NCI-H1105 (cell line): ENCODE measurements at places on chromosomes 16 and 17.

- no peak for DNase-seq
These were observed 4.5 kb downstream of the TNFSF12 start for GRCh38 chr17:7553356-7553755.

DNA sequence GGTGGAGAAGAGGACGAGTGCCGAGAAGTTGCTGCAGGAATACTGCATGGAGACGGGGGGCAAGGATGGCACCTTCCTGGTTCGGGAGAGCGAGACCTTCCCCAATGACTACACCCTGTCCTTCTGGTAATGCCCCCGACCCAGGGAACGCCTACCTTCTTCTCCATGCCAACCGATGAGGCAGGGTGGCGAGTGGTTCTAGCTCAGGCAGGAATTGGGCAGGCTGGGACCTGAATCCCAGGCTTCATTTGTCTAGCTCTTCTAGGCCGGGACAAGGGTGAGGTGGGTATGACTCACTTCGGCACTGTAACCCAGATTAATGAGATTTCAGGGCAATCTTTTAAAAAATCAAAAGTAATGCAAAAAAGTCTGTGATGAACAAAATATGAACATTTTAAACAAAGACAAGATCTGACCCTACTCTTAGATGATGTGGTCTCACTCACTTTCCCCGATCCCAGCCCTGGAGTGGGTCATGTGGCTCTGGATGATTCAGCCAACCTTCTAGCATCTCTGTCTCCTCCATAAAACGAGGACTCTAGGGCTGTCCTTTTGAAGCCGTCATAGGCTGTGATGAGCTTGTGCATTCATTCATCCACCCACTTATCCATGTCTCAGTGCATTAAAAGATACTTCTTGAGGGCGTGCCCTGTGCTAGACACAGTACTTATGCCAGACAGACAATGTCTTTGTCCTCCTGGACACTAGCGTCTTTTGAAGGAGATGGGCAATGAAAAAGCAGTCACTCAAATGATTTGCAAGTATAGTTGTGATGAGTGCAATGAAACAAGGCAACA lies 102.6 kb downstream of the SDR42E1 start:
- no peak for DNase-seq

GRCh38 chr16:16059895-16060590 lies 110.6 kb downstream of the ABCC1 start:
- no peak for DNase-seq

DNA sequence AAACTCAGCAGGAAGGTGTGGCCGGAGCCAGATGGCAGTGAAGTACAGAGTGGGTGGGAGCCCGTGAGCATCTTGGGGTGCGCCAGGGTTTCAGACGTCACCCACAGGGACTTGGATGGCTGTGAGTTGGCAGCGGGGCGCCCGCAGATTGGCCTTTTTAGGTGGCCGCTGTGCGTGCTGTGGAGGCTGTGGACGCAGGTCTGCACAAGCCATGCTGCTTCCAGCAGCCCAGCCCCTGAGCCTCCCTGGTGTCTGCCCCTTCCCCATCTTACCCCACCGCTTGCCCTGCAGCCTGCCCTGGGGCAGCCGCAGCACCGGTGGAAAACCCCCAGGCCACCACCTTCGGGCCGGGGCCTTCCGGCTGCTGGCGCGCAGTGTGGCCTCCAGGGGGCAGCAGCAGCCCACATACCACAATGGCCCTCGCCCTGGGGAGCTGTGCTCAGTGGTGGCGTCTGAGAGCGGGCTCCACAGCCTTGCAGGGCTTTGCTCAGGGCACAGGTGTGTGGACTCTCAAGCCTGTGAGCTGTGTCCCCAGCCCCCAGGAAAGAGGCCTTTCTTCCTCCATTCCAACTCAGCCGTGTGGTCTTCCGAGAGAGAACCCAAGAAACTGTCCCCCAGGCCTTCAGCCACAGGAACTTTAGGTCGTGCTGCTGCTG lies 11.8 kb downstream of the ENDOV start:
- peak; percentile 36 for DNase-seq

GRCh38 chr17:54948380-54948779 lies 20.1 kb downstream of the COX11 start:
- DNase-seq = no peak

- DNase-seq = no peak
These were observed 34.8 kb upstream of the ADAMTS18 start for GRCh38 chr16:77469634-77470033.

GRCh38 chr16:1763521-1764511 lies 7.5 kb downstream of the NME3 start:
- no peak for DNase-seq

DNA sequence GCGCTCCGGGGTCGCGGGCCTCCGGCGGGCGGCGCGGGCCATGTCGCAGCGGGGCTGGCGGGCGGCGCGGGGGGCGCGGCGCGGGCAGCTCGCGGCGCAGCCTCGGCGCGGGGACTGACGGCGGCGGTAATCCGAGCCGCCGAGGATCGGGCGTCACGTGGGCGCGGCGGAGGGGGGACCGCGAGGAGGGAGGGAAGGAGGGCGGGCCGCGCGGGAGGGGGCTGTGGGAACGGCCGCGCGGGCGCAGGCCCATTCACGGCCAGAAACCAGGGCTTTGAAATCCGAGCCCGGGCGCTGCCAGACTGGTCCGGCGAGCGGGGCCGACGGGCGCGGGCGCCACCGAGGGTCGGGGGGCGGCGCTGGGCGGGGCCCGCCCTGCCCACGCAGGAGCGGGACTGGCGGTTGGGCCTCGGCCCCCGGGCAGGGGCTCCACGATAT lies at the start of gene MTSS2:
Gene MTSS2, minus strand, starts transcription at position 116 of the 438 bp plus-strand sequence. CDS start 262 bp downstream, outside the sequence.
- peak; percentile 34 for DNase-seq

DNA sequence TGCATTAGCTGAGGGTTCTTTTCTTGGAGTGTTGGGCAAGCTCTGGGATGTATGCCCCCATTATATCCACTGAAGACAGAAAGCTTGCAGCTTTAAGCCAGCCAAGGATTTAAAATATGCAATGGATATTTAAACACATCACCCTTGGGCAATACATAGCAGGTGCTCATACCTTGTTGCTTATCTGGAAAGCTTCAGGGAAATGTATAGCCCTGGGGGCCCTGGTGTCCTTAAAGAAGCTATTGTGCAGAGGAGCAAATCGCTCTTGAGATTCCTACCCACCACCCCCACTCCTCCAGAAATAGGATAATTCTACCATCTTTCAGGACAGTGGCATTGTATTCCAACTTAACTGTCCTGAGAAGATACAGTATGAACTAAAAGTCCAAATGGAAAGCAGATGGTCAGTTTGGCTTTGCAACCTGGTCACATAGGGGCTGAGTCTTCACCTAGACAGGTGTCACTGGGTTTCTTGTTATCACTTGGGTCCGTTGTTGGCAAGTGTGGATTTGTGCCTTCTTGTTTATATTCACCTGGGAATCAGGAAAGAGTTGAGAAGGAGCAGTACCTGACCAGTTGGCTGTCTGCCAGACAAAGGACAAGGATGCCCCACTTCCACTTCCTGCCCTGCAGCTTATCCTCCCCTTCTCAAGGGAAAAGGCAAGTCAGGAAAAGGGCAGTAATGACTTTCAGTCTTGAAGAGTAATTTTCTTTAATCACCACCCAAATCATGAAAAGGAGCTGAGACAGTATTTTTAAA lies 3.4 kb downstream of the ANKRD40CL start:
- DNase-seq = peak; percentile 2

- DNase-seq = no peak
These were observed 12.2 kb downstream of the USB1 start for GRCh38 chr16:58013201-58013956.

DNA sequence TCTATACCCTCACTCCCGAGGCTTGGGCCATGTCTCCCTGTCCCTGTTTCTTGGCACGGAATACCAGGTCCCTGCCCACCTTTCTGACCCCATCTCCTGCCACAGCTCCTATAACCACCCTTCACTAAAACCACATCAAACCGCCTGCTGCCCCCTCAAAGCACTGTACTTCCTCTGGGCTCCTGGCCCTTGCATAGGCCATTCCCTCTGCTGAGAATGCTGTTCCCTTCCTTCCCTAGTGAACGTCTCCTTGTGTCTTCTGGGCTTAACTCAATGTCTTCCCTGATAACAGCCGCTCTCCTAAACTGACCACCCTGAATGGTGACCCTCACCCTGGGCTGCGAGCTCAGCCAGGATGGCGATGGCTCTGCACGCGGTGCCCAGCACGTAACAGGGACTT lies 10.7 kb downstream of the AANAT start:
- no peak for DNase-seq

GRCh38 chr16:78271981-78272380 lies 172.5 kb downstream of the WWOX start:
- DNase-seq = no peak

- no peak for DNase-seq
These were observed 40.9 kb downstream of the TMEM235 start for GRCh38 chr17:78272181-78272913.

GRCh38 chr16:85608515-85608885 lies 4.6 kb upstream of the GSE1 start:
- DNase-seq = peak; percentile 37

GRCh38 chr17:76120658-76121008 lies 17.0 kb upstream of the EXOC7 start:
- no peak for DNase-seq

GRCh38 chr17:49217651-49218413 lies 7.3 kb downstream of the ABI3 start:
- no peak for DNase-seq

DNA sequence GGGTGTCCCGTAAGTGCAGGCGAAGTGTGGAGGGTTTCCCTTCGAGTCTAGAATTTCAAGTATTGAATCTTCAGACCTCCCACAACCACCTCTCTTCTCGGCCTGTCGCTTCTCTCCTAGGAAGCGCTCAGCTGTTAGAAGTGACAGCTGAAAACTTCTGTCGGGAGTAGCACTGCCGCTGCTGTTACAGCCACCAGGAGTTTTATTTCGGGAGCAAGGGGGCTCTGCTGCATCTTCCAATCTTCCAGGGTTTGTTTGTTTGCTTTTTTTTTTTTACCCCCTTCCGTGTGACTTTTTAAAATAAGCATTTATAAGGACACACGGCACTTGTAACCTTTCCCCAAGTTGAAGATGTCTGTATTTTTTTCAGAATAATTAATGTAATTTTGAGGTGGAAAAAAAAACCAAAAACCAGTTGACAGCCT lies 767 bp downstream of the RPS6KB1 start:
- no peak for DNase-seq

GRCh38 chr17:29179232-29180033 lies 765 bp downstream of the MYO18A start:
- peak; percentile 30 for DNase-seq

DNA sequence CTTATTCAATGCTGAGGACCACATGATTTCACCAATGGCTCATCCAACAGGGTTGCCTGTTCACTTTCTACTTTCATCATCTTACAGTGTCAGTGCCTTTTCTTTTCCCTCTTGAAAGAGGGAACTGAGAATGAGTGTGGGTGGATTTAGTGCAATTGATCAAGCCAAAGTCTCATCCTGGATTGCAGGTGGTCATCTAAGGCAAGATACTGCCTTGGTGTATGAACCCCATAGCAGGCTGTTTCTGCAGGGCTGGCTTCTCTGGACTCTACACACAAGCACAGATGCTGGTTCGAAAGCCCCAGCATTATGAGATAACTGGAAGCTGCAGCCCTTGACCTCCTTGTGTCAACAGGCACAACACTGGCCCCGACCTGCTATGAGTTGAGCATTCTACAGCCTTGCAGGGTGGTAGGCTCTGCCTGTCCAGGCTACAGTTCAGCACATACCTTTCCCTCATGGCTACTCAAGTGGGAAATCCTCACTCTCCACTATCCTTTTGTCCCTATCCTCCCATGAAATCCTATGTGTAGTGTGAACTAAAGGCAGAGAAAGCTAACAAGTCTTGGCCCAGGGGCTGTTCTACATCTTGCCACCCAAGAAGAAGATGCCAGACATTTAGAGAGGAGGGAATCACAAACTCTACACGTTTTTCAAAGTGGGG lies 358.7 kb downstream of the SLC39A11 start:
- no peak for DNase-seq

DNA sequence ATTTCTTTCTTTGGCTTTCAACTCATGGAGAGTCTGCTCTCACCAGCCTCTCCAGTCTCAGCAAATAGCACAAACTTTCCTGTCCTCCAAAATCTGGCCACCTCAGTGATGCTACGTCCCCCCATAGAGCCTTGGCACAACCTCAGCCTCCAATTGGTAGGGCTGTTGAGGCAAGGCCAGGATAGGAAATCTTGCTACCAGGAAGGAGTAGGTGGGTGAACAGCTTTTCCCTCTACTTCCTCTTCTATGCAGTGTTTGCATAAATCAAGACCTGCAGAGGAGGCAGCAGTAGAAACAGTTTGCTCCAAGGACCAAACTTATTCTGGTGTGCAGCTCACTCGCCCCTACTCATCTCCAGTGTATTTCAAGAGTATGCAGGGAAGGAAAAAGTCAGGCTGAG lies 701 bp upstream of the DPEP2 start:
- DNase-seq = no peak

GRCh38 chr16:81786321-81786720 lies 7.2 kb downstream of the PLCG2 start:
- no peak for DNase-seq

DNA sequence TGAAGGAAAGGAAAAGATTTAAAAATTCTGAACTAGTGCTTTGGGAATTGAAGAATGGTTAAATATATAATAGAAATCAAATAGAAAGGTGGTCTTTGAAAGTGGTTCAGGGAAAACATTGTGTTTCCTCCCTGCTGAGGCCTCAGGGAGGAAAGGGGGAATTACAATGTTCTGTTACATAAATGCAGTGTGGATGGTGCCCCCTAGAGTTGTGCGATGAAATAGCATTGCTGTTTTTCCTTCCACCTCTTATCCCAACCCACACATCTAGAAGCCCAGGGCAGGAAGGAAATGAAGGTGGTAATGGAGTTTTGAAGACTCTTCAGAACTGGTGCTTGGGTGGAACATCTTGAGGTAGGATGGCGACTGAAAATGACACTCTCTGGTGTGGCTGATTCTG lies 6.4 kb upstream of the TOX3 start:
- no peak for DNase-seq

GRCh38 chr16:79191933-79192332 lies 408.6 kb downstream of the MAF start:
- DNase-seq = no peak

GRCh38 chr17:7079581-7080455 lies at the start of gene CLEC10A:
CLEC10A (minus strand) TSS chr17:7080251; CDS start chr17:7078812, 1,439 bp downstream.
- DNase-seq = no peak

- no peak for DNase-seq
These were observed 176.3 kb downstream of the HS3ST3A1 start for GRCh38 chr17:13425390-13425789.

GRCh38 chr17:16407911-16408588 lies 7.3 kb upstream of the TRPV2 start:
- DNase-seq = peak; percentile 77

DNA sequence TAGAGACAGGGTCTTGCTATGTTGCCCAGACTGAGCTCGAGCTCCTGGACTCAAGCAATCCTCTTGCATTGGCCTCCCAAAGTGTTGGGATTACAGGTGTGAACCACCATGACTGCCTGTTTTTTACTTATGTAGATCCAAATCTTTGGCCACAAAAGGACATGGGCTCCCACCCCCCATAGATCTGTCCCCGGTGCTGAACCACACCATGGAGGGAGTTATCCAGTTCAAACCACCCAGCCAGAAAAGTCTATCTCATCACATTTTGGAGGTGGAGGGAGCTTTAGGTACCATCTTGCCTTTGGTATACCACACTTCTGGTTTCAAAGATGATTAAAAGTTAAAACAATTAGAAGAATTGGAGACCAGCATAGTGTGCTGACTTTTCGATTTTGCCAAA lies 26.2 kb downstream of the SHISA9 start:
- DNase-seq = no peak
